ENCODE measurements at places on chromosomes 6 and 20. TPM values are rescaled to one million over a fixed set of nuclear protein-coding genes. Genes with fewer than 3 reads are reported as not detected.

RWDD1 gene
- total RNA-seq, result 39.0 TPM

ZDHHC14 gene
- total RNA-seq, result 4.8 TPM

- no peak for DNase-seq
Observed at GRCh38 chr6:135909737-135910387, 58.4 kb downstream of the PDE7B start.

GRCh38 chr6:11251553-11252360, 19.3 kb upstream of the NEDD9 start:
- DNase-seq, result no peak

- no peak for DNase-seq
Observed at GRCh38 chr6:29236634-29237033, 64.9 kb upstream of the OR14J1 start.

DNA sequence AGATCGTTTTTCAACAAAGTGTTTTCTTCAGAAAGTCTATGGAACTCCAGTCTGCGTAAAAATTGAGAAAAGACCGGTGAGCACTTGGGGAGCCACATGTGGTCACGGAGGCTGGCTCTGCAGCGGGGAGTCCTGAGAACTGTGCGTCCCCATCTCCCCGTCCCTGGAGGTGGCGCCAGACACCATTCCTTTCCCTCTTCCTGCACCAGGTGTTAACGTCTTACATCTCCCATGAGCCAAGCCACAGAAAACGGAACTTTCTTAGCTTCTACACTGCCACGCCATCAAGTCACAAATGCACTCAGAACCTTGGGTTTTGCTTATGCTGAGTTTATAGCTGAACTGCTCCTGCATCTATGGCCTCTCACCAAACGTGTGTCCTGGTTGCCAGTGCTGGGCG, 62.6 kb downstream of the GINS1 start:
- DNase-seq, result no peak
